ENCODE measurements at places on chromosomes 16 and 17.

DNA sequence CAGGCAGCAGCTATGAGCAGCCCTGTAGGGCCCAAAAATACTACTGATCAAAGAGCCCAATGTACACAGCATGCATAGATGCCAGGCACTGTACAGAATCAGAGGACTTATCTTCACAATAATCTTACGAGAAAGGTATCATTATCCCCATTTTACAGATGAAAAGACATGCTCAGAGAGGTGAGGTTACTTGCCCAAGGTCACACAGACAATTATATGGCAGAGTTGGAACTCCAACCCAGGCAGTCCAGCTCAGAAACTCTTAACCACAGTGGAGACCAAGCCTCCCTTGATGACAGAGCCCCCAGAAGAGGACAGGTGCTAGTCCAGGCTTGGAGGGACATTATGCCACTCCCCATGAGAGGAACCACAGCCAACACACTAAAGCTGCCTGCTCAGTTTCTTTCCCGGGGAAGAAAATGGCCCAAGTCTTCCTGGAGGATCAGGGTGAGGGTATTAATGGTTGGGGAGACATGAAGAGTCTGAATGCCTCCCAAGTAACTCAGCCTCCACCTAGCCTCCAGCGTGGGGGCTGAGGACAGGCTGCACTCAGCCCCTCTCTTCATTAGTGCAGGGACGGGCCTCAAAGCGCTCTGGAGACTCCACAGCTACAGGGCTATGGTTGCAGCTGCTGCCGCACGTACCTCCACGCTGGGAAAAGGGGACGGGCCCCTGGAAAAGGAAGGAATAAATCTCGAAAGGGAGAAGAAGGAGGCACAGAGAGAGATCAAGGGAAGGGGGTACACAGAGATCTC lies 826 bp downstream of the UNC119 start:
- DNase-seq, result no peak

GRCh38 chr17:47692137-47692894 lies 1.6 kb upstream of the TBKBP1 start:
- DNase-seq, result no peak

DNA sequence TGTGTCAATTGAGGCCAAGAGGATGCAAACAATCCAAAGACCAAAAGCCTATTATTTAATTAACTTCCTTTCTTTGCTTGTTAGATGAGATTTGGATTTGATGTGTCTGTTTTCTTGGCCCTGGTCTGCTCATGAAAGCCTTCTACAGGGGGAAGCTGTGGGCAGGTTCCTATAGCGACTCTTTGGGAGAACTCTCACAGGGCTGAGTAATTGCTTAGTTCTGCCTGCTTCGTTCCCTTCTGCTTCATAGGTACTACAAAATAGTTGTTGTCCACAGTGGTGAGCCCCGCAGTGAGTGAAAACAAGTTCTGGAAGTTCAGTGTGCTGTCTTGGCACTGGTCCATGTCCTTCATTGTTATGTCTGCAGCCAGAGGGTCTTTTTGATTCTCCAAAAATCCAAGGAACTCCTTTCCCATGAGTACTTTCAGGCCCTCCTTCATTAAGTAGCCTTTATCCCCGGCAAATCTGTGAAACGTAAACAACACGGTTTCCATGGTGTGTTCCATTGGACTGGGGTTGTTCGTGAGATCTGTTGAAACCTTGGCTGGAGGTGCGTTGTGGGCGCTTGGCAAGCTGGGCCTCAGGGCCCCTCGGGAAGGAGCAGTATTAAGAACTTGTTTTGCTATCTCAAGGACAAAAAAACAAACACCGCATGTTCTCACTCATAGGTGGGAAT lies 30.0 kb upstream of the ANKRD40CL start:
- DNase-seq, result no peak

DNA sequence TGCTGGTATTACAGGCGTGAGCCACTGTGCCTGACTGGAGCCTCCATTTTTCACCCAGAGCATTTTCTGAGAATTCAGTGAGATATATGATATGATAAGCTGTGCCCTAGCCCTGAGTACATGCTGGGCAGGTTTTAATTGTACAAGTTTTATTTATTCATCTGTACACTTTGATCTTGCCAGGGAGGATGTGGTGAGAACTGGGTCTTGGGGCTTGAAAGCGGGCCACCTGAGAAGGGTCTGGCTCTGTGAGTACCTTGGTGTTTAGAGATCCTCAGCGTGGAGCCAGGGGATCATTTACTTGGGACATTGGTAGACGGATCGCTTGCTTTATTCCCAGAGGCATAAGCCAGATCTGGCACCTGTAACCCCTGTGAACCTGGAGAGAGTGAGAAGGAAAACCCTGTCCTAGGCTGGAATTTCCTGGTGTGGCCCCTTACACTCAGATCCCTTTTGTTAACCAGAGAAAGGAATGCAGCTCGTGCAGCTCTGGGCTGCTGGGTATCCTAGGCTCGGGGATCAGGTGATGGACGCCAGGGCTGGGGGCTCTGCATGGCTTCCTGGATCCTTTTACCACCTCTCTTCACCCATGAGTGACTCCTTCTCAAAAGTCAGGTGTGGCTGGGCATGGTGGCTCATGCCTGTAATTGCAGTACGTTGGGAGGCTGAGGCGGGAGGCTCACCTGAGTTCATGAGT lies 91.9 kb downstream of the ABCC1 start:
- DNase-seq, result no peak

- DNase-seq, result no peak
Measured at GRCh38 chr16:77816293-77816692, 27.9 kb downstream of the VAT1L start.

All from BE2C (cell line).